Progenitor cell of endocrine pancreas (in vitro differentiated cells): ENCODE measurements at places on chromosomes 3 and 15.

DNA sequence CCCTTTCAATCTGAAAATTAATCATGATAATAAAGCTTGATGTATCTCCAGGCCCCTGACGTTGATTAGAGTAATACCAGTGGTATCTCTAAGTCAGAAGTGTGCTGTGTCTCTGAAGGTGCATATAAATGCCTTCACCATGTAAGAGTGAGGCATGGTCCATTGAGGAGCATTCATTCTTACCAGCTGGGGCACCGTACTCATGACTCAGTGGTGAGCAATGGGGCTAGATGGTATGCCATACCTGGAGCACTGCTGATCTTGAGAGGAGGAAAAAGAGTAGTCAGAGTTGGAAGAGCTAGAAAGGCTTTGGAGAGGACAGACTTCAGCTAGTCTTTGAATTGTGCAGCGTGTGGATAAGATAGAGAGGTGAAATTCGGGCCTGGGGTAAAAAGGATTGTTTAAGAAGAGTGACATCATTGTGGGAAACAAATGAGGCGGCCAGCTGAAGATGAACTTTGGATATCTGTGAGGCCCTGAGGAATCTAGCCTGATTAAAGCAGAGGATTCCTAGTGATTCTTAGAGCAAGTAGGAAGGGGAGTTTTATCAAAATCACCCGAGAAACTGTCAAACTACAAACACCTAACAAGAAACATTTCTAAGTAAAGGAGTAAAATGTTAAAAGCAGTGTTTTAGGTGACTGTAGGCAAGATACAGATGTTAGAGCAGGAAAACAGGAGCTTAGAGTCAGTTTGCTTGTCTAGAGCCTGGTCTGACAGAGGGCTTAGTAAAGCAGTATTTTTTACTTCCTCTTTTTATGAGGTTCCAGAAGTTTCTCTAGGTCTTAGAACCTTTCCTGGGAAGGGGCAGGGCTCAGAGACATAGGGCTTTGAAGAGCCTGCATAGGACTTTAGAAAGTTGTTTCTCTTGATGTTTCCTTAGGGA, 13.6 kb downstream of the TMOD3 start:
- no peak for DNase-seq

- DNase-seq = no peak
Observed at GRCh38 chr3:21750080-21750696, 822 bp downstream of the ZNF385D start.

DNA sequence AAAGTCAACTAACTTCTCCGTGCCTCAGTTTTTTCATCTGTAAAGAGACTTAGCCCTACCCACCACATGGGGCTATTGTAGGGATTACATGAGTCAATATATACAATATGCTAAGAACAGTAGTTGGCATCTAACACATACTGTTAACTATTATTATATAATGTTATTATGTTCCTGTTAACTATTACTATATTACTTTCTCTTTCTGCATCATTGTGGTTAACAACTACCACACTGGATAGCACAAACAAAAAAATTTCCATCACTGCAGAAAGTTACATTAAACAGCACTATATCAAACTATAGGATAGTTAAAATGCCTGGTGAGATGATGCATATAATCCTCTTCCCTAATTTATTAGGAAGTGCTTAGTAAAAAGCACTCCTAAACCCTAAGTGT, 23.7 kb downstream of the STAG1 start:
- no peak for DNase-seq

- no peak for DNase-seq
Observed at GRCh38 chr15:76056931-76057330, 2.9 kb upstream of the TMEM266 start.

DNA sequence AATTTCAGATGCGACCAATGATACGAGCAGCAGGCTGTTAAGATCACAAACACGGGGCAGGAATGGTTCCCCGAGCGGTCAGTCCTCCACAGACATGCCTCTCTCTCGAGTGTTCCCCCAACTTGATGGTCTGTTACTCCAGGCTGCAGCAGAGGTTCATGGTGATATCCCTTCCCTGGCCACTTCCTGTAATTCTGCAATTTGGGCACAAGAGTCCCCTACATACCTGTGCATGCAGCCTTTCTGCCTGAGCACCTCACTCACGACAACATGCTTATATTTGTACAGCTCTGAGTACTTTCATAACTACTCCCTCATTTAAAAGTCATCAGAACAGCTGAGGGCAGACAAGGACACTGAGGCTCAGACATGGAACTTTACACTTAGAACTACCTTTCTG, 408.1 kb upstream of the NR2F2 start:
- no peak for DNase-seq

- DNase-seq = no peak
Observed at GRCh38 chr3:100869787-100870186, 123.4 kb downstream of the ABI3BP start.

DNA sequence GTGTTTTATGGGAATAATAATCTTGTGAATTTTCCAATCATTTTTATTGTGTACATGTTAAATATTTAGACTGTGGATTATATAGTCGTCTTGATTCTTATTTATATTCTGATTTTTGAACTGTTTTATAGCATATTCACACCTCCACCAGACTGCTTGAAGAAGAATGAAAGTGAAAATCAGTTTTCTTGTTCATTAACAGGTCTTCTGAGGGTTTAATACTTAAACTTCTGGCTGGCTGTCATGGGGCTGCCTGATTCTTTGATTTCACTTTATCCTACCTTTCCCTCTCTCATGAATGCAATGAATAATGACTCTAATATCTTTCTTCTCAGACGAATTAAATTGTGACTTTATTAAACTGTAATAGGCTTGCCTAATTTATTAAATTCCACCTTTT, 56.2 kb downstream of the ATP2C1 start:
- no peak for DNase-seq

DNA sequence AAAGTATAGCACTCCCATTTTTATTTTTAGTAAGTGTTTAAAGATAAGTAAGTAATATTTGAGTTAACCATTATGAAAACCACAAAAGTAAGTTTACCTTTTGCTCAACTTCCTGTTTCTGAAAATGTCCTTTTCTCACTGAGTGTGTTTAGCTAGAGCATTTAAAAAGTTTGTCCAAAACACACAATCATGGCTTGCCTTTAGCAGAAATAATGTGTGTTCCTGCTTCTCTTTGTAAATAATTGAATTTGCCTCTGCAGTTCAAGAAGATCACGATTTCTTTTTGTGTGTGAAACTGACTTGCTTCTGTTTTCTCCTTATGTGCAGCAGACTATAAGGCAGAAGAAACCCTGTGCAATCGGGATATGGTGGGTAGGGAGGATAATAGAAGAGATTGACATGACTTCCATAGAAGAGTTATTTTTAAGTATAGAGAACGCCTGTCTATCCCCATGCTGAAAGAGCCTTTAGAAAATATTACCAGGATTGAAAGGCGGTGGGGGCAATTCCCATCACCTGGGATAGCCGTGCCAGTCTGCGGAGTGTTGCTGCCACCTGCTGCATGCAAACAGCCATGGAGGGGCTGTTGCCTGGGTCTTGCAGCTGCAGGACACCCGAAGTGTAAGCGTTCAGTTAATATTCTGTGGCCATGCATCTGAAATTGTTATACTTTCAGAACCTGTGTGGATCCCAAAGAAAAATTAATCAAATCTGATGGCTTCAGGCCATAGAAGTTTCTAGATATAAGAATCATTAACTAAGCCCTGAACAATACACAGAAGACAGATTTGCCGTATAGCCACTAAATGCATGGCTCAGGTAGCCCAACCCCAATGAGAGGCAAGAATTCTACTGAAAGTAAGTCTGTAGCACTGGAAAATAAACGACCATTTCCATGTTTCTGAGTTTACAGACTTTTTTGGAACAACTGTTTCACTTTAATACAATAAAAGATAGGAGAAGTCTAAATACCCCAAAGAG, 2.4 kb upstream of the CD96 start:
- DNase-seq = peak; percentile 60

DNA sequence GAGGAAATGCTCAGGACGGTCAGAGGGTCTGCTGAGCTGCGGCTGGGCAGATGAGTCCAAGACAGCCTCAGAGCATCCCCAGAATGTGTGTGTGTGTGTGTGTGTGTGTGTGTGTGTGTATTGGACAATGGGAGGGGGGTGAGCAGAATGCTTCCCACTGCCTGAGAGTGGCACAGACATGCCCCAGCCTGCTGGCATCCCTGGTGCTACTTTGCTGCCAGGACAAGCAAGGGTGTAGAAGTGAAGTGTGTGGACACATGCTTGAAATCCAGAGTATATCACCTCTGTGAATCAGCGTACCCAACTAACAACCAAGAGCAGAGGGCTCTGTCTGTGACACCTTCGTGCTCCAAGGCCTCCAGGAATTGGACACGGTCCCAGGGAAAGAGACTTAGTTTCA, 76.3 kb downstream of the SLC9A9 start:
- no peak for DNase-seq

GRCh38 chr15:26941489-26941888, 29.5 kb upstream of the GABRG3 start:
- no peak for DNase-seq

- no peak for DNase-seq
Observed at GRCh38 chr3:43748179-43748578, 57.4 kb downstream of the ABHD5 start.

- DNase-seq = no peak
Observed at GRCh38 chr3:132911741-132912415, 126.3 kb upstream of the TMEM108 start.

DNA sequence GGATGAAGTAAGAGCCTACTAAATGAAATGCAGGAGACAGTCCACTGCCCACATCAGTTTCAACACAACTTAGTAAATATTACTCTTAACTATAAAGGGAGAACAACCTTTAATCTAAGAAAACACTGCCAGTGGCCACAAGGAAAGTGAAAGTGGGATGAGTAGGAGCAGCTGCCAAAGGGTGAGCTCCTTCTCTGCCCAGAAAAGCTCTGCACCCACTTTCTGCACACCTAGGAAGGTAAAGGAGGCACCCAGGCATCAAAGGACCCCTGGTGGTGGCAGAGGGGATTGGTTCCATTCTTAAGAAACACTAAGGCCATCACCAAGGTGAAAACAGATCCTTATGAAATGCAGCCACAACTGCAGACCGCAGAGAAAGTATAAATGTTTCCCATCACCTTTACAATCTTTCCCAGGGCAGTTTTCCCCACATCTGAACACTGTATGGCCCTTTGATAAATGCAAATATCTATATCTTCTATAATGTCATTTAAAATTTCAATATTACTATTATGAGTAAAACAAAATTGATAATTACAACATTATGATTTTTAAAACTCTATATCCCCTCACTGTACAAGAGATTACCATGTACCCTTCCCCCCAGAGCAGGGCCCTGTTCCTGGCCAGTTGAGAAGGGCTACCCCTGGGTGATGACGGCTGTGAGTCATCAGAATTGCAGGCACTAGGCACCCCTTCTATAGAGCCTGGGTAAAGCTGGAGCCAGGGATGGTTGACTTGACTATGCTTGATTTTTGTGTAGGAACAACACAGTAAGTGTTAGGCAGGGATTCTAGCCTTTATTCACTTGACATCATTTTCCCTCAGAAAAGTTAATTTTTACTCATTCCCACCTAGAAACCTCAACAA, 92.0 kb downstream of the SNRK start:
- DNase-seq = no peak
